ENCODE measurements at places on chromosomes 7 and 10.

- DNase-seq = no peak
Observed at GRCh38 chr10:9860045-9860444, 1157.6 kb upstream of the CELF2 start.

DNA sequence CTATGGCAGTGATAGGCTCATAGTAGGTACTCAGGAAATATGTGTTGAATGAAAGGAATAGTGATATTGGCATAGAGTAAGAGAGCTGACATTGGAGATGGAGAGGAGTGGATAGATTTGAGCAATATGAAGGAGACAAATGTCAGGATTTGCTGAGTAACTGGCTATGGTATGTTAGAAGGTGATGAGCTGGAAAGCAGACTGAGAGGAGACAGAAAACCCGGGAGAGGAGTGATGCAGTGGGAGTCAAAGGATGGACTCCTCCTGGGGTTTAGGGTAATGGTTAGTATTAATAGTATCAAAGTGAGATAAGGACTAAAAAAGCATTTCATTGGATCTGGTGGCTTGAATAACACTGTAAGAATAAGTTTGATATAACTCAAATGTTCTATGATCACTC lies 64.8 kb downstream of the CD36 start:
- DNase-seq = no peak

- no peak for DNase-seq
Observed at GRCh38 chr10:52571018-52571417, 201.6 kb downstream of the MBL2 start.

- DNase-seq = no peak
Observed at GRCh38 chr7:83271212-83272099, 108.8 kb upstream of the PCLO start.
